ENCODE measurements at places on chromosomes 7 and 10.

DNA sequence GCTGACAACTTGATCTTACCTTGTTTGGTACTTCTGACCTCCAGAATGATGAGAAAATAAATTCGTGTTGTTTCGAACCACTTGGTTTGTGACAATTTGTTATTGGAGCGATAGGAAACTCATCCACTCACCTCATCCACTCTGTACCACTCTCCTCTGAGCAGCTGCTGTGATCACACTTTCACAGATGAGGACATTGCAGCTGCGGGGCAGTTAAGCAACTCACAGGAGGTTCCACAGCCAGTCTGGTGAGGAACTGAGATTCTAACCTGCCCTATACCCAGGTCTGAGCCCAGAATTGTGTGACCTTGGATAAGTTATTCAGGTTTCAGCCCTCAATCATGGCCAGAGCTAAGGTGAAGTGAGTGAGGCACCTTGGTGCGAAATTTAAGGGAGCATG is 35.2 kb downstream of the BTBD16 start:
- H3K27me3 ChIP-seq, result peaks cover 5% of the 10 kb centered on the region
- no peak overlapping the region for H3K4me3 ChIP-seq
- H3K36me3 ChIP-seq, result no peaks in the 10 kb centered on the region
- H3K27ac ChIP-seq, result no peak overlapping the region
- H3K4me1 ChIP-seq, result peaks cover 9% of the 10 kb centered on the region

DNA sequence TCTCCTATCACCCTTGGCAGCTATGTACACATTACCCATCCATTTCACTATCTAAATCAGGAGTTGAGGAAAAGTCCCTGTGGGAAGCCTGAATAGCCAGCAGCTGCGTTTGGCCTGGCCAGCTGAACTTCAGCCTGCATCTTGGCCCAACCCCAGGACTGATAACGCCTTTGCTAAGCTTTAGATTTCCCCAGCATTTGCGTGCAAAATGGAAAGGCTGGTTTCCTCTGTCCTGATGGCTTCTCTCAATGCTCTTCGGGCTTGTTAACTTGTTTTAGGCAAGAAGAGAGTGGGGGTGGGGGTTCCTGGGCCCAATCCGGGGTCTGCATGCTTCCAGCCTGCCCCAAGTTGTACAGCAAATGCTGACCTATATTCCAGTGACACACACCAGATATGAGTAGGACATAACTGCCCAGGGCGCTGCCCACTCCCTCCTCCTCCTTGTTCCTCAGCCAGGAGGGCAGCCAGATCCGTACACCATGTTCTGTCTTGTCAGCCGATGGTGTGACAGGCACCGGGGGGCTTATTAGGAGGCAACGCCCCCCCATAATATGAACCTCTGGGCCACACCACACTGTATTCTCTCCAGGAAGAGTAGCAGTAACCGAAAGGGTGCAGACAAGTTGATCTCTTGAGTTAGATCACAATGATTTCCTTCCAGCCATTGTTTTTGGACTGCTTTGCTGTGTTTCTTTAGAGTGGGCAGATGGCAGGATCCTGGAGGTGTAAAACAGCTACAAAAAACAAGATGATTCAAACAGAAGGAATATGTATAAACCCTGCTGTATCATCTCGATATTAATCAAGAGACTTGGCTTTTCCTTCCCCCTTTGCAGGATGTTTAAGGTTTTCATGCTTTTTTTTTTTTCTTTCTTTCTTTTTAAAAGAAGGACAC is 339.0 kb downstream of the RNLS start:
- peaks cover 13% of the 10 kb centered on the region for H3K4me1 ChIP-seq
- no peak for DNase-seq
- no peaks in the 10 kb centered on the region for H3K36me3 ChIP-seq
- H3K27me3 ChIP-seq, result peaks cover 3% of the 10 kb centered on the region

GRCh38 chr7:276230-276835 is 13.6 kb upstream of the FOXL3 start:
- peaks cover 2% of the 10 kb centered on the region for H3K27me3 ChIP-seq
- no peak overlapping the region for H3K4me3 ChIP-seq
- peaks cover 4% of the 10 kb centered on the region for H3K36me3 ChIP-seq
- no peak for DNase-seq

DNA sequence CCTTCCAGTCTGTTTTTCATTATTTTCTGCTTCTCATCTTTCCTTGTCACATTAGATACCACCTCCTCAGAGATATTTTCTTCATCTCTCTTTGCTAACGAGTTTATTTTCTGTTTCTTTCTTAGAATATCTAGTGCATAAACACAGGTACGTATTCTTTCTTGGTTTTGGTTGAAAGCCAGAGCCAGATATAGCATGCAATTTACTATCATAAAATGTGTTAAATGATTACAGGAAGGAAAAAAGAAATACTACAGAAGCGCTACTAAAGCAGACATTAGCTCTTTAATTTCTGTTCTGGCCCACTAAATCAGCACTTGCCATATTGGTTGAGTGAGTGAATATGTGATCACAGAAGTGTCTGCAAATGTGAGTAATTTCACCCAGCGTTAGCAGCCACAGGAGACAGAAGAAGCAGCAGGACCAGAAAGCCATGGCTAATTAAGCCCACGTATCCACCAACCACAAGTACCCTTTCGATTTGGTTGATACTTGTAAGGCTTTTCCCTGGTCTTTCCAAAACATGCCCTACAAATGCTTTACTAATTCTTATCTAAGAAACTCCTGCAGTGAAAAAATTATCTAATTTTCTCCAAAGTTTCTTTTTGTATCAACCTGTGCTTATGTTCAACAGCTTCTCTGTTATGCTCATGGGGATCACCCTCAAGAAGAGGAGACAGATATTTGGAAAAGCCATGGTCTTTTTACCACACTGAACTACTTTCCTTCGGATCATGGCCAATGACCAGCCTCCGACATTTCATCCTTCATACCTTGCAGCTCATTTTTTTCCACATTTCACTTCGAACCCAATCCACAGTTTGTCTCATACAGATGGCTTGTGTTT is 23.1 kb upstream of the MACC1 start:
- DNase-seq, result no peak
- H3K27me3 ChIP-seq, result peaks cover 10% of the 10 kb centered on the region
- H3K4me3 ChIP-seq, result no peak overlapping the region

GRCh38 chr10:70586348-70586930 is 16.1 kb downstream of the PRF1 start:
- H3K4me1 ChIP-seq, result peaks cover 73% of the 10 kb centered on the region
- no peak for DNase-seq
- H3K27me3 ChIP-seq, result peaks cover 5% of the 10 kb centered on the region
- peak overlapping the region; percentile 4 for H3K4me3 ChIP-seq

GRCh38 chr10:95767884-95768556 is 12.1 kb downstream of the ENTPD1 start:
- no peak for DNase-seq
- H3K36me3 ChIP-seq, result no peaks in the 10 kb centered on the region
- no peaks in the 10 kb centered on the region for H3K27me3 ChIP-seq
- H3K4me1 ChIP-seq, result peaks cover 4% of the 10 kb centered on the region
- H3K27ac ChIP-seq, result peak overlapping the region; percentile 29

- no peaks in the 10 kb centered on the region for H3K27me3 ChIP-seq
- H3K4me3 ChIP-seq, result no peak overlapping the region
- no peak overlapping the region for H3K27ac ChIP-seq
- peaks cover 61% of the 10 kb centered on the region for H3K4me1 ChIP-seq
- H3K36me3 ChIP-seq, result peaks cover 23% of the 10 kb centered on the region
Measured at GRCh38 chr7:155729847-155730246, 82.4 kb downstream of the SHH start.

DNA sequence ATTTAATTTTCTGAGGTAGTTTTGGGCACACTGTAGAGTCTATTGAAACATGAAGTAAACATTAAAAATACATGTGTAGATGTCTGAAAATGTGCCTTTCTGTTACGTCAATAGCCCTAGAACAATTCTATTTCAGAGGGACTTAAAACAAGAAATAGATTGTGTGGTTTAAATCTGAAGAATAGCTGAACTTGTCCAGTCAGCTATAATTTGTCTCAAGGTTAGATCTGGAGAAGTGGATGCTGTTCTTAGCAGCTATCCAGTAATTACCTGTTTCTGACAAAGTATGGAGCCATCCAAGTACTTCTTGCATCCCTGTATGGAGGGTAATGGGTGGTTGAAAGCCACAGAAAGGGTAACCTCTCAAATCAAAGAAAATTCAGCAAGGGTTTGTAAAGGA is 92.8 kb downstream of the SEPTIN7 start:
- H3K27ac ChIP-seq, result no peak overlapping the region
- no peak for DNase-seq
- peaks cover 38% of the 10 kb centered on the region for H3K36me3 ChIP-seq
- H3K4me1 ChIP-seq, result peaks cover 41% of the 10 kb centered on the region
- no peak overlapping the region for H3K4me3 ChIP-seq

GRCh38 chr7:44805950-44806349 is 9.5 kb downstream of the PPIA start:
- H3K27ac ChIP-seq, result no peak overlapping the region
- H3K4me1 ChIP-seq, result peaks cover 9% of the 10 kb centered on the region
- peaks cover 22% of the 10 kb centered on the region for H3K36me3 ChIP-seq

GRCh38 chr7:151244841-151245346 is 3.6 kb downstream of the SMARCD3 start:
- no peak overlapping the region for H3K27ac ChIP-seq
- H3K27me3 ChIP-seq, result peaks cover 28% of the 10 kb centered on the region
- peaks cover 38% of the 10 kb centered on the region for H3K4me1 ChIP-seq
- H3K36me3 ChIP-seq, result no peaks in the 10 kb centered on the region

- H3K4me1 ChIP-seq, result no peaks in the 10 kb centered on the region
- H3K4me3 ChIP-seq, result no peak overlapping the region
- no peak overlapping the region for H3K27ac ChIP-seq
- H3K36me3 ChIP-seq, result no peaks in the 10 kb centered on the region
Measured at GRCh38 chr7:131288450-131288849, 39.2 kb upstream of the MKLN1 start.

DNA sequence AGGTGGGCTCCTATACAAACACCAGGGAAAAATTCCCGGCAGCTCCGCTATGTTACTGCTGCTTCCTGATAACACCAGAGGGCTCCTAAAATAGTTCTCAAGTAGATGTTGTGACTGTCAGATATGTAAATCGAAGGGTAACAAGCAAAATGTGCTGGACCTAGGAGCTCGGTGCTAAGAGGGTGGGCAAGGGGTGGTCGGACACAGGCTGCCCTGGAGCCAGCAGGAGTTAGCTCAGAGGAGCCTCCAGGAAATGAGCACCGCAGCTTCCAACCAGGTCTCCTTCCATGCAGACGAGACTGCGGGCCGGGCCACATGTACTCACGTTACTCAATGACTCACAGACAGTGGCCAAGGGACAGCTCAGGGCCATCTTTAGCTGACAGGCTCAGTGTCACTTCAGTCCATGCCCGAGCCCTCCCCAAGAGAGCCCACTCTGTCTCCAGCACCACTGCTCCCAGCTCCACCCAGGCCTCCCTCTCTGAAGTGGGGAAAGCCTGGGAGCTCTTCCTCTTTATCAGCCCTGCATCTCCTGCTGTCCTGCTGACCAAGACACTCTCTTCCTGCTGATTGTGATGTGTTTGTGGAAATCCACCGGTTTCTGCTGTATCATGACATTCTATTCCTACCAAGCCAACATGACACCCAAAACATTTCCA is 37.2 kb upstream of the TMEM273 start:
- DNase-seq, result no peak
- no peaks in the 10 kb centered on the region for H3K36me3 ChIP-seq
- H3K4me3 ChIP-seq, result no peak overlapping the region
- peaks cover 2% of the 10 kb centered on the region for H3K27me3 ChIP-seq
- H3K27ac ChIP-seq, result no peak overlapping the region
- H3K4me1 ChIP-seq, result no peaks in the 10 kb centered on the region

DNA sequence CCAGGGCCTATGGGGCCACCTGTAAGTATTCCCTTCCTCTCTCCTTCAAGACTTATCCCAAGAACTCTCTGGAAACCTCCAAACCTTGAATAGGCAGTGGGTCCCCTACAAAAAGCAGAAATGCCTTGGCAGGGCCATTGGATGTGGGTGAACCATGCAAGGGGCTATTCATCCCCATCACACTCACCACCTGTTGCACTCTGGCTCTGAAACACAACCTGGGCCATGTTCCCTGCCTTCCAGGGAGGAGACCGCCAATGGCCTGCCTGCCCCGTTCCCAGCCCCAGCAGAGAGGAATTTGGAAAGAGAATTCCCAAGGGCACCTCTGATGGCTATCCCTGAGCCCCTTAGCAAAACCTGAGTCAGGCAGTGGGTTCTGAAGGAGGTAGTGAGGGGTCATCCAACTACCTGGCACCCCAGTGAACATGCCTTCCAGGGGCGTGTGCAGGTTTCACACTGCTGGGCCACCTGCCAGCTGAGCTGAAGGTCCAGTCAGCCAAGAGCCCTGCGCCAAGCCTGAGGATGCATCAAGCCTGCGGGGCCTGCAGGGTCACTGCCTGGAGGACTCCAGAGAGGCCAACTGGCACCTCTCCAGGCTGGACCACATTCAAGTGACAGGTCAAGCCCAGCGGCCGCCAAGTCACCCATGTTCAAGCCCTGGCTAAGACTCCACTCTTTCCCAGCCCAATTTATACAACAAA is 101.3 kb downstream of the COL13A1 start:
- H3K4me3 ChIP-seq, result no peak overlapping the region
- DNase-seq, result no peak
- H3K36me3 ChIP-seq, result no peaks in the 10 kb centered on the region
- no peaks in the 10 kb centered on the region for H3K4me1 ChIP-seq

DNA sequence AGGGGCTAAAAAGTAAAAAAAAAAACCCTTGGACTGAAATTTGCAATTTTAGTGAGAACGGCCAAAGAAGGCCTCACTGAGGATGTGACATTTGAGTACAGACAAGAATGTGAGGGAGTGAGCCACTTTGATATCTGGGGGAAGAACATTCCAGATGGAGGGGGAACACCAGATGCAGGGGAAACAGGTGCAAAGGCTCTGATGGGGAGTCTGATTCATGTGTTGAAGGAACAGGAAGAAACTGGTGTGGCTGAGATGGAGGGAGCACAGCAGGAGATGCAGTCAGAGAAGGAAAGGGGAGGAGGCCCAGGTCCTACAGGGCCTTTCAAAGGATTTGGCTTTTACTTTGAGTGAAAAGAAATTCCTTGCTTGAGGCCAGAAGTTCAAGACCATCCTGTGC is 615.7 kb upstream of the NRP1 start:
- no peak overlapping the region for H3K27ac ChIP-seq
- no peaks in the 10 kb centered on the region for H3K36me3 ChIP-seq
- no peak for DNase-seq
- H3K4me1 ChIP-seq, result no peaks in the 10 kb centered on the region

DNA sequence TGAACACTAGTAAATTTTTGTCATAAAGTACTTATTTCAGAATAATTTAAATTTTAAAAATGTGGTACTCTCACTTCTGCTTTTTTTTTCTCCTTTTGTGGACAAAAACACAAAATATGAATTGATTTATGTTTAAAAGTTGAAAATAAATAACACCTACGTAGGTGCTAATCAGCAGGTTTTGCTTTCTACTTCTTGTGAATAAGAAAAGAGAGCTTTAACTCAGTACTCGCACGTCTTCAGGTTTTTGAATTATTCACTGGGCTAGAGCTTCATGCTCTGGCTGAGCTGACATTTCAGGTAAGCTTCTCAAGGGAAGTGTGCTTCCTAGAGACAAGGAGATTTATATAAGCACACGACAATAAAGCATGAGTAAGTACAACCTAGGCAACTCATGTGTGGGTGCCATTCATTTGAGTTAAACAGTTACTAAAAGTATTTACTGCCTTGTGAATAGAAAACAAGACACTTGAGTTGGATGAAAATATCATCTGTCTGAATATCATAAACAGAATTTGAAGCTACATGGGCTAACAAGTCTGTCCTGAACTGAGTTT is 190.0 kb upstream of the POT1 start:
- H3K4me1 ChIP-seq, result no peaks in the 10 kb centered on the region
- no peaks in the 10 kb centered on the region for H3K27me3 ChIP-seq
- no peak overlapping the region for H3K27ac ChIP-seq
- no peaks in the 10 kb centered on the region for H3K36me3 ChIP-seq
- no peak overlapping the region for H3K4me3 ChIP-seq
- DNase-seq, result no peak

Measured in activated naive CD8-positive, alpha-beta T cell treated with anti-CD3 and anti-CD28 coated beads, Interleukin-2, amount 50 U/mL, for 24 hours (primary cell).